ENCODE measurements at places on chromosomes 11 and 22. TPM values are rescaled to one million over a fixed set of nuclear protein-coding genes. Genes with fewer than 3 reads are reported as not detected.

MIEF1 gene
- total RNA-seq = 25.6 TPM

SPON1 gene
- total RNA-seq = not detected

ASCL2 gene
- total RNA-seq = 0.07 TPM

NAV2 gene
- total RNA-seq = 26.2 TPM

APOL3 gene
- total RNA-seq = not detected

OR8G5 gene
- total RNA-seq = not detected

NLRP14 gene
- total RNA-seq = not detected

ANO5 gene
- 1.6 TPM for total RNA-seq

ZP1 gene
- total RNA-seq = not detected

MMP27 gene
- total RNA-seq = not detected

C22orf31 gene
- total RNA-seq = not detected

SEPTIN3 gene
- 0.96 TPM for total RNA-seq

C22orf42 gene
- total RNA-seq = not detected
